Stimulated activated CD8-positive, alpha-beta memory T cell treated with anti-CD3 and anti-CD28 coated beads, Interleukin-4, amount 100 ng/mL, for 1 hour (primary cell): ENCODE measurements at places on chromosomes 3 and 15.

- DNase-seq: no peak
Observed at GRCh38 chr3:10010421-10010877, 15.8 kb upstream of the FANCD2 start.

GRCh38 chr3:191261304-191261638, 62.2 kb downstream of the OSTN start:
- no peak for DNase-seq

- no peak for DNase-seq
Observed at GRCh38 chr15:23663232-23663631, 15.6 kb upstream of the MAGEL2 start.

DNA sequence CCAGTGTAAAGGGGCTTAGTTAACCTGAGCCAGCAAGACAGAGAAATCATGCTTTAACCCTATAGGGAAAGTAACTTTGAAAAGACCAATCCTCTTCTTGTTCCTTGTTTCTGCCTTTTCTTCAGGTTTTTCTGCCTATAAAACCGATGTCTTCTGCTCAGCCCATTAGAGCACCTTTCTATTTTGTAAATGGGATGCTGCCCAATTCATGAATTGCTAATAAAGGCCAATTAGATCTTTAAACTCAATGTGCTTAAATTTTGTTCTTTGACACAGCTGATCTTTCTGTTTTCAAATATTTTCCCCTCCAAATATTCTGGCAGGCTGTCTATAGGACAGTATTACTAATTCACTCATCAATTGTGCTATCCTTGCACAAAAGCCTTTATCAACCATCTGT, 33.8 kb upstream of the SPTSSB start:
- no peak for DNase-seq

DNA sequence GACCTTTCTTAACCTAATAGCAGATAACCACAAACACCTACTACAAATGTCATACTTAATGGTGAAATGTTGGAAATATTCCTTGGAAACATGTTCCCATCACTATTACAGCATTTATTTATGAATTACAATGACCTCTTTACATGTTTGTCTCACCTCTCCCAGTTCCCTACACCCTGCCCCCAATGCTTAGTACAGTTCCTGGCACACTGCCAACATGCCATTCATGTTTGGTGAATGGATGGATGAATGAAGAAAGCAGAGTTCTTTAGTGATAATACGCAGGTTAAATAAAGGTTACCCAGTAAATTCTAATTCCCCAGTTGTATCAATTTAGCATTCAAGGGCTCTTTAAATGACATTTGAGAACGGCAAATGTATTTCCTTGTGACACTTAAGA, 259.9 kb upstream of the ATP11B start:
- no peak for DNase-seq

DNA sequence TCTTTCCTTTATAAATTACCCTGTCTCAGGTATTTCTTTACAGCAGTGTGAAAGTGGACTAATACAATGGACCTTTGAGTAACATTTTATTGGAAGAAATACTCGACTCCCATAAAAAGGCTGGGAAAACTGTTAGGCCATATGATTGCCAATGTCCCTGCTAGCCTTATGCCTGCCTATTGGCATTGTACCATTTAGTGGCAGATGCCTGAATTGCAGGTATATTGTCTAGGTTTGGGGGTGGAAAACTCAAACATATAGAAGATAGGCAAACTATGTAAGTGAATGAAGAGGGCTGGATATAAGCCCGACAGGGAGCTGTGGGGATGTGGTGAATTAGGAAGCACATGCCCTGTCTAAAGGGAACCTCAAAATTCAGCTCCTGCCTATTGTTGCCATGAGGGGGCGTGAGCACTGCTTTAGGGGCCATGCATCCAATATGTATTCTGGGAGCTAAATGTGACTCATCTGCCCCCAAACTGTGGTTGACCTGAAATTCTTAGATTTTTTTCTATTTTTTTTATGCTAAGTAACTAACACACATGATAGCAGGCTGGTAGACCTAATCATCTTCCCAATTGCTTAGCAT, 65.2 kb upstream of the TRA2B start:
- no peak for DNase-seq

DNA sequence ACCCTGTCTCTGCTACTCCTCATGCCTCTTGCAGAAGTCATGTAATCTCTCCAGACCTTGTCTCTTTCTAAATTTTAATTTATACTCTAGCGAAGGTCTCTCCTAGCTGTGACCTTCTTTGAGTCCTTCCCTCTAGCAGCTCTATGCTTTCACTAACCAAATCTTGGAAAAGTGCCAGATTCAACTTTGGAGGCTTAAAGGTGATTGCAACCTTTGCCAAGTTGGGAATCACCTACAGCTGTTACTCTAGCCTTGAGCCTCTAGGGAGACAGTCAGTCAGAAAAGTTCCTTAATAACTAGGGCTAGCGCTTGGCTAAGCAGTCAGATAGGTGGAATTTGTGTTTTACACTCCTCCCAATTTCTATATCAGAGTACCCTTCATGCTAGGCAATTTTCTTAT, 46.1 kb upstream of the ABI3BP start:
- DNase-seq: no peak

- no peak for DNase-seq
Observed at GRCh38 chr3:138049157-138049919, 39.4 kb downstream of the CLDN18 start.

- no peak for DNase-seq
Observed at GRCh38 chr15:77542491-77543001, 90.2 kb downstream of the LINGO1 start.

DNA sequence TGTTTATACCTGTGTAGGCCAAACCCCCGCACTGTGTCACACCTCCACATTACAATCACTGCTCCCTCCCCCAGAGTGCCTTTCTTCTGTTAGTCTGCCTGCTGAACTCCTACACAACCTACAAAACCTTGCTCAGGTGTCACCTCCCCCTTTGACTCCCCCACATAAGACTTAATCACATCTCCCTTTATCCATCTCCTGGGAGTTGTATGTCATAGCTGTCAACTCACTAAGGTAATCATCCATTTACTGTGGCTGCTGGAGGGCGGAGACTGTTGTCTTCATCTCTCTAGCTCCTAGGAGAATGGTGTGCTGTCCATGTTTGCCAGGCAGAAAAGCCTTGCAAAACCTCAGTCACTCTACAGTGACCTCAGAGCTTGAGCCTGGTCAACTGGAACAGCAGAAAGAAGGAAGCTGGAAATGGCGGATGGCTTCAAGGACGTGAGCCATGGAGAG, 43.8 kb downstream of the ZNF710 start:
- DNase-seq: no peak

DNA sequence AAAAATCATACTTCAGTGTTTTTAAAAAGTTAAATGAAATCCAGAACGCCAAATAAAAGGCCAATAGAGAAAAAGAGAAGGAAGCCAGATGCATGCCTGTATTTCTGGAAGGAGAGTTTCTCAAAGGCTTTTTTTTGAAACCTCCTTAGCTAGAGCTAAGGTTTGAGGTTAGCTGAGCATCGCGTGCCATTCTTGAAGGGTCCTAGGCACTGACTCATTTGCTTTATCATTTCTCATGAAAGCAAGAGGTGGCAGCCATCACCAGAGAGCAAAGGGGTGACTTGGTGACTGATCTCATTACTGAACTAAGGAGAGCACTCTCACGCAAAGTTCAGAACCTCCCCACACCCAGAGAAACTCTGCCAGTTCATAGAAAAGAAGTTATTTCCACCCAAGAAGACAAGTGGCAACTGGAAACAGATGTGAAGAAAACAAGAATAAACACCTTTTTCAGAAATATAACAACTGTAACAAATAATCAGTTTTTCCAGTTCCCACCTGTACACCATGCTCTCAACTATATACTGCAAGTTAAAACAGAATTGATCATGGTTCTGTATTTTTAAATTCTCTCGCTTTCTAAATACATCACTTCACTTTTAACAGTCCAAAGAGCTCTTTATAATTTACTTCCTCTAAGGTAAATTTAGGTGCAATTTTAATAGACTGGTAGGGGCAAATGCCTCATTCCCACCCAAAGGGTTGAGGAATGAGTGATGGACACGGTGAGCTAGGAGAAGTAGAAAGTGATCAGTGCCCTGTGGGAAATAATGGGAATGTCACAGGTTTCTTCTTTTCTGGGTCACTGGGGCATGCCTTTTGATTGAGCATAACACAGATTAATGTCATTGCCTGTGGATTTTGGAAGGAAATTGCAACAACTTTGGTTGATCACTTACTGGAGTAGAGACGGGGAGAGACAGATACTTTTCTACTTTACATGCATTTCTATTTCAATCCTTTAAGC, 24.7 kb downstream of the GPR15 start:
- peak; percentile 29 for DNase-seq

DNA sequence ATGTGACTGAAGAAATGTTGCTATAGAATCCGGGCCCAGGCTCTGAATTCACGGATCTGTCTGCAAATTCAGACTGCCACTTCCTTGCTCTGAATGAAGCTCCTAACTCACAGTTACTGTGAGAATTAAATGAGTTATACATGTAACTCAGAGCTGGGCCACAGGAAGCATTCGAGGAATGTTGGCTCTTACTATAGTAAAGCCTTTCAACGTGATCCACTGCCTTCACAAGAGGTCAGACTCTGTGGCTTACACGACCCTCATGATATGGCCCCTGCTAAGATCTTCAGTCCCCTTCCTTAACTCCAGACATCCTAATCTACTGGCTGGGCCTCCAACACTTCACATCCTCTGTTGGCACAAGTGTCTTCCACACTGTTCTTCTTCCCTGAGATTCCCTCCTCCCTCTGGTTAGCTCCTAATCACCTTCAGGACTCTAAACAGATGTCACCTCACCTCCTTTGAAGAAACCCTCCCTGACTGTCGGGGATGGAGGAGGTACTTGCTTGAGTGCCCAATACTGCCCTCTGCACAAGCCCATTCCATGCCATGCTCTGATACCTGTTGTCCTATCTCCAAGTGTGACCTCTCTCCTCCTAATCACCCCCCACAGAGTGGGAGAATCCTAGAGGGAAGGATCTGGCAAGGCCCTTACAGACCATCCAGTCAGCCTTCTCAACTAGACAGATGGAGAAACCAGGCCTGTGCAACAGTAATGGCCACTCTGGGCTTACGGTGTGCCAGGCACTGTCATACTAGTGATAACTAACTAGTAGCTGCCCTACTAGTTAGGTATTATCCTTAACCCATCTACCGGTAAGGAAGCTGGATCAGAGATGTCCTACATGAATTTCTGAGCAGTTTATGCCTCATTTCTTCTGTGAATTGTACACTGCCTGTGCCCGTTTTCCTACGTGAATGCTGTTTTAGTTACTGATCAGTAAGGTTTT, 1.3 kb downstream of the ACTR8 start:
- no peak for DNase-seq

- no peak for DNase-seq
Observed at GRCh38 chr3:184491867-184492615, 69.5 kb upstream of the EPHB3 start.

GRCh38 chr3:180306691-180307090, 270.0 kb upstream of the PEX5L start:
- DNase-seq: no peak

DNA sequence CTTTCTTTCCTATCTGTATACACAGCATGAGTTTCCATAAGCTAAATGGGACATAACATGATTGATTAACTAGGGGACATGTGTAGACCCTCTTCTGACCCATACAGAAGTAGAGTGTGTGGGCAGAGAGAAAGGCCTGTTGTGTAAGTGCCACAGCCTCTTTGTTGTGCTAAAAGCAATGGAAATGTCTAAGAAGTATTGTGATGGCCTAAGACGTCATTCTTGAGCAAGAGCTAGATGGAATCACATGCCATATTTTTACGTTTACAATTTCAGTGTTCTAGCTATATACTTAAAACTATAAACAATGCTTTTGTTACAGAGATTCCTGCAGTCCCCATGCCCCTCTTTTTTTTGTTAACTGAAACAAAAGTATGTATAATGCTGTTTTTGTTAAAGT, 61.9 kb downstream of the CD47 start:
- no peak for DNase-seq

- no peak for DNase-seq
Observed at GRCh38 chr3:17473761-17474160, 268.7 kb downstream of the TBC1D5 start.

GRCh38 chr3:186525369-186526255, 18.6 kb downstream of the CRYGS start:
- DNase-seq: no peak

GRCh38 chr15:60744826-60745460, 266.0 kb upstream of the ICE2 start:
- no peak for DNase-seq

DNA sequence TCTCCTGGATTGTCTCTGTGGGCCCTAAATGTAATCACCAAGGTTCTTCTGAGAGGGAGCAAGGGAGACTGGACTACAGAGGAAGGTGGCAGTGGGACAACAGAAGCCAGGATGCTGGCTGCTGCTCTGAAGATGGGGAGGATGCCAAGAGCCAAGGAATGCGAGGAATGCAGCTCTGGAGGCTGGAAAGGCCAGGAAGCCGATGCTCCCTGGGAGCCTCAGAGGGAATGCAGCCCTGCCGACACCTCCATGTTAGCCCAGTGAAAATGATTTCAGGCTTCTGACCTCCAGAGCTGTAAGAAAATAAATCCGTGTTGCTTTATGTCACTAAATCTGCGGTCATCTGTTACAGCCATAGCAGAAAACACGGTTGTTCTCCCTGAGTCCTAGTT, 44.1 kb downstream of the UMPS start:
- no peak for DNase-seq

- no peak for DNase-seq
Observed at GRCh38 chr3:13140596-13140995, 67.4 kb upstream of the IQSEC1 start.

GRCh38 chr3:87145553-87145952, 81.6 kb upstream of the CHMP2B start:
- no peak for DNase-seq

GRCh38 chr15:100764778-100765466, 114.7 kb upstream of the ALDH1A3 start:
- DNase-seq: no peak

GRCh38 chr15:23690450-23690852, 3.3 kb upstream of the NDN start:
- DNase-seq: no peak

GRCh38 chr15:94370206-94370935, 139.0 kb downstream of the MCTP2 start:
- DNase-seq: no peak

DNA sequence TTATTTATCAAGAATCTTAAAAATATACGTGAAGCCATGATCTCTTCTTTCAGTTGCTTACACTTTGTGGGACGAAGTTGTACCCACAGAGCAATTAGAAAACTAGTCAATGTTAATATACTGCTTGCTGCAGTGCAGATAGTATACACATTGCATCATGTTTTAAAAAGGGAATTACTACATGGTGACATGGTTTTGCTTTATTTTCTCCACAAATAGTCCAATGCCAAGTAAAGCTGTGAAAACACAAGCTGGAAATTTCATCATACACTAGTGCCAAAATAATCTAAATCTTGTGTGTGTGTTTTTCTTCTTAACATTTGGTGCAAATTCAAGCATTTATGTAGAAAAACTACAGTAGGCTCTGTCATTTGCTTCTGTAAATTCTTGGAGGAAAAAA, 233.0 kb downstream of the EPHA3 start:
- no peak for DNase-seq

DNA sequence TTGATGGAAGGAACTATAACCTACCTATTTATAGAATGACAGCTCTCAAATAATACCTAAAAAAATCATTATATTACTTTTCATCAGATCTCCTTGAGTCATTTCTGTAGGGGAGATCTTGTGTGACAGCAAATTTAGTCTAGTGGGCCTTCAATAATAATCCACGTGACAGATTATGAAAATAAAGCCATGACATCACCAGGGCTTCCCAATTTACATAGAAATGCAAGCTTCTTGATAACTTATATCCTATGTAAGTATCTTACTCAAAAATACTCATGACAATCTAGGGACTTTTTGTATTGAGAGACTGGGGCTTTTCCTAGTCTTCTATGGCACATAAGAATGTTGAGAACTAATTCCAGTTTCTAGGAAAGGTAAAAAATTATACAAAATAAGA, 21.6 kb downstream of the IFT57 start:
- no peak for DNase-seq
